Foreskin melanocyte (primary cell): ENCODE measurements at places on chromosomes 2 and 18.

DNA sequence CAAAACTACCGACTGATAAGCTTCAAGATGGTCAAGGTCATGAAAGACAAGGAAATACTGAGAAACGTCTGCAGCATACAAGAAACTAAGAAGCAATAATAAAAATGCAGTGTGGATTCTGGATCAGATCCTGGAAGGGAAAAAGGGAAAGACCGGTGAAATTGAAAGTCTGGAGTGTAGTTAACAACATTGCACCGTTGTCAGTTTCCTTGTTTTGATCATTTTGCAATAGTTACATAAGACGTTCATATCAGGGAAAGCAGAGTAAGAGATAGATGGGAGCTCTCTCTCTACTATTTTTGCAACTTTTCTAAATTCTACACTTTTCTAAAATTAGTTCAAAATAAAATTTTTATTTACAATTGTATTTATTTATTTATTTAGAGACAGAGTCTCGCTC, 15.0 kb upstream of the ZNF407 start:
- no peak for DNase-seq

GRCh38 chr2:76211991-76212985, 501.6 kb upstream of the GCFC2 start:
- no peak for DNase-seq

GRCh38 chr18:54117853-54118773, 106.4 kb downstream of the MBD2 start:
- no peak for DNase-seq

DNA sequence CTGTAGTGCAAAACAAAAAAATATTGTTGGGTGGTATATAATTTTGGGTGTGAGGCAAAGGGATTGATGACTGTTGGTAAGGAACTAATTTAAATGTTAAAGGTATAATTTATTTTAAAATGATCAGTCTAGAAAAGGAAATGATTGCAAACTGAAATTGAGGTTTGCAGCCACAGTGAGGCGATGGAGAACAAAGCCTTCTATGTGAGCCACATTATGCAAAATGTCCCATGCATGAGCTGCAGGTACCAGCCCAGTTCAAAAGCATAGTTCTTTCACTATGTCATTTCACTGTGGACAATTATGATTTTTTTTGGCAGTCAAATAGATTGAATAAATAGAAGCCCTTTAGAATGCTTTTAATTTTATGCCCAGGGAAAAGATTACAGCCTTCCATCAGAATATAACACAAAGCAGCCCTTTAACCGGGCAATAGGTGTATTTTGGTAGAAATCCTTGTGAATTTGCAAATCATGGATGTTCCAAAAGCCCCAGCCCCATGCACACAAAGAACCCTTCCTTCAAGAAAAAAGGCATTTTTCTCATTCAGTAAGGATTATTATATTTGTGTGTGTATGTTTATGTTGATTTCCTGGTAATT, 1.7 kb downstream of the MAP2 start:
- DNase-seq: no peak

- no peak for DNase-seq
Measured at GRCh38 chr2:18406219-18406618, 154.2 kb downstream of the RDH14 start.
